ENCODE measurements at places on chromosomes 7 and 10. TPM values are rescaled to one million over a fixed set of nuclear protein-coding genes. Genes with fewer than 3 reads are reported as not detected.

- no peak for DNase-seq
Observed at GRCh38 chr7:151311294-151311864, 30.2 kb upstream of the NUB1 start.

DNA sequence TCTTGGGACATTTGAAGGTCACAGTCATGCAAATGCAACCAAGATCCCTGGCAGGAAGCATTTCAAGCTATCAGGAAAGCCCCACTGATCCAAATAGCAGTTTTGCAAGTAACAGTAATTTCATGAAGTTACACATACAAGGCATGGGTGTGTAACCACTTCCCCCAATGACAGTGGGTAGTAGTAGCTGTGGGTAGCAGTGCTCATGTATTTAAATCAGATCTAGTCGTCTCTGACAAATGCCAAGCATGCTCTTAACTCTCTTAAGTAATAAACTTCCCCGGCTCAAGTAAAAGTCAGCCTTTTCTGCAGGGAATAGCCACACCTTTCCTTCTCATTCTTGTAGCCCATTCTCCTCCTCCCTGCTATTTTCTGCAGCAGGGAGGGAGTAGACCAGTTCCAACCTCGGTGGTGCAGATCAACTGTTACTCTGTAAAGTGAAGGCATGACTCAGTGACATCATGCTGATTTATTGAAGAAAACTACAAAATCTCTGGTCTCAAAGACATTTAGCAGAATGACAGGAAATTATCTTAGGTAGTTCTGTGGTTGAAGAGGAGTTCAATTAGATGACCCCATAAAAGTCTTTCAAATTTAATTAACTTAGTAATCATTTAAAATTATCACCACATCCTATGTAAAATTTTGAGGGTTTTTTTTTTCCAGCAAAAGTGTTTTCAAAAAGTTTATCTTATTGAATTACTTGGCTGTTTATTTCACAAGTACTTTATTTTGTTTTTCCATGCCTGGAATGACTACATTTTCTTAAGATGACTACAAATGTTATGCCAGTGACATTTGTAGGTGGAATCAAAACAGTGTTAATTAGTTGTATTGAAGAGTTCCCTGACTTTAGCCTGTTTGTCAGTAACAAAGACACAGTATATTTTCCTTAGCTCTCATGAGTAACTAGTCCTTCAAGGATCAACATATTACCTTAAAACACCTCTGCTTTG, 568.3 kb downstream of the INHBA start:
- no peak for DNase-seq

GRCh38 chr10:70954381-70955176, 66.2 kb upstream of the PCBD1 start:
- no peak for DNase-seq

The C10orf71 gene
- 108 TPM for total RNA-seq

The COX15 gene
- total RNA-seq = 30.1 TPM

The CALHM1 gene
- total RNA-seq = not detected

The TAC1 gene
- total RNA-seq = not detected

The GIMAP7 gene
- 21.4 TPM for total RNA-seq

All from Right ventricle myocardium inferior (tissue), 1 donor.